ENCODE measurements at places on chromosomes 1 and 21.

DNA sequence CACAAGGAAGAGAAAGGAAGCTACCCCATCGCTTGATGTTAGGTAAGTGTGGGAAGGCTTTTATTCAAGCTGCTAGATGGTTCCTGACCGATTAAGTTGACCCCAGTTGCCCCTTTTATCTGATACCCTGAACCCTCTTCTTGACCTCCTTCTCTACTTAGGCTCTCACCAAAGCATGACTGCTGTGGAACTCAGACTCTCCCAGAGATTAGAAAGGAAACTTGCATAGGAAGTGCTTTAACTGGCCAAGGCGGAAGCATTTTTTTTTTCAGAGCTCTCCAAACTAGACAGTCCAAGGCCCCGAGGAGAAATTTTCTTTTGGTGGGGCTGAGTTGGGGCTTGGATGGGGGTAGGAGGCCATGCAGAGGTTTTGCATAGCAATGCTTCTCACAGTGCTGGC lies 101.3 kb upstream of the USP24 start:
- no peak for DNase-seq

DNA sequence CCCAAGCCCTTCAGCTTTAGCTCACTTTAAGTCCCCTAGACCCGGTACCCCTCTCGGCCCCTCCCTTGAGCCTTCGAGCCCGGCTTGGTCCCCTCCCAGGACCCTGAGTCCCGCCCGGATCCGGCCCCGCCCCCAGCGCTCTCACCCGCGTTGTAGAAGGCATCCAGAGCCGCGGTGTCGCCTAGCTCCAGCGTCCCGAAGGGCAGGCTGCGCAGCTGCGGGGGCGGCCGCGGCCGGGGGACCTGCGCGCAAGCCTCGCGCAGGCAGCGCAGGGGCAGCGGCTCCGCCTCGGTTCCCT lies 699 bp downstream of the MAP3K6 start:
- no peak for DNase-seq

GRCh38 chr21:34282223-34282622 lies 81.6 kb upstream of the KCNE2 start:
- no peak for DNase-seq

- no peak for DNase-seq
Observed at GRCh38 chr1:158199849-158200248, 19.2 kb downstream of the CD1D start.

GRCh38 chr1:6603238-6603914 lies 707 bp upstream of the KLHL21 start:
- DNase-seq, result no peak

- DNase-seq, result no peak
Observed at GRCh38 chr1:220786337-220787068, at the start of gene MTARC1. Gene MTARC1 (plus strand): TSS chr1:220786913. CDS start chr1:220786945, 32 bp downstream.

GRCh38 chr1:33902486-33903209 lies 38.8 kb downstream of the HMGB4 start:
- DNase-seq, result no peak

- DNase-seq, result no peak
Observed at GRCh38 chr1:44110916-44111315, 7.7 kb upstream of the KLF17 start.

DNA sequence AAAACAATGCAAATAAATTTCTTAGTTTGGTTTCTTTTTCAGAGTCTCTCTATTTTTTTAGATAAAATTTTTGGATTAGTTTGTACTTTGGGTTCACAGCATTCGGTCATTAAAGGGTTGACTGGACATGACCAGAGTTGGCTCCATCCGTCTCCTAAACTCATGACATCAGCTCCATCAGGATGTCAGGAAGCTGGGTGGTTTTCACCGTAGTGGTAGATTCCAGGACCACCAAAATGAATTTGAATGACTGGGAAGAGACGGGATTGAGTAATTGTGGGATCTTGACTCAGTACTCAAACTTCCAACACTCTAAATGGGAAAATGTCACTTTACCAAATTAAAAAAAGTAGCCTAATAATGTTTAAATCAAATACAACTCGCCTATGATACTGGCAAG lies 279.2 kb upstream of the DUSP10 start:
- DNase-seq, result no peak

DNA sequence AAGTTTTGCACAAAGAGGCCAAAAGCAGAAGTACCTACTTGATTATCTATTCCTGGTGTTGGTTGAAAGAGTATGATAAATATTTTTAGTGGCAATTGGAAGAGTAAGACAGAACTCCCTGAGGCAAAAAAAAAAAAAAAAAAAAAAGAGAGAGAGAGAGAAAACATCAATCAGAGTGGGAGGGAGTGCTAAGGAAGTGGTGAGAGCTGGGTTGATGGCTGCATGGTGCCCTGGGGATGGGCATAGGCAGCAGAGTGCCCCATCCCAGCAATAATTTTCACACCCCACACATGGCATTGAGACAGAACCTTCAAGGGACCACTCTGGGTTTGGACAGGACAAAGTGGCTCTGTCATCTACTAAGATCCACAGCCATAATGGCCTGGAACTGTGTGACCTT lies 59.4 kb upstream of the FAM20B start:
- DNase-seq, result no peak
